ENCODE measurements at places on chromosomes 16 and 17. TPM values are rescaled to one million over a fixed set of nuclear protein-coding genes. Genes with fewer than 3 reads are reported as not detected.

TBC1D28 gene
- total RNA-seq = not detected

RPS15A gene
- 733 TPM for total RNA-seq

TMEM238L gene
- total RNA-seq = not detected

CACNG5 gene
- total RNA-seq = not detected

SCNN1G gene
- total RNA-seq = not detected

NEK8 gene
- total RNA-seq = 1.0 TPM

RAP1GAP2 gene
- total RNA-seq = 62.1 TPM

FZD2 gene
- 7.4 TPM for total RNA-seq

RAB37 gene
- 3.4 TPM for total RNA-seq

HLF gene
- 53.3 TPM for total RNA-seq

KCNJ18 gene
- total RNA-seq = not detected

PTX4 gene
- 0.18 TPM for total RNA-seq

CRYBA1 gene
- total RNA-seq = not detected

KCNH6 gene
- not detected for total RNA-seq

CEP20 gene
- total RNA-seq = 28.9 TPM

MRC2 gene
- 33.7 TPM for total RNA-seq

CDRT4 gene
- 2.6 TPM for total RNA-seq

RPRML gene
- not detected for total RNA-seq

MAPK8IP3 gene
- total RNA-seq = 83.6 TPM

HBA1 gene
- total RNA-seq = 38.3 TPM

ZNF764 gene
- total RNA-seq = 9.6 TPM

AOC2 gene
- total RNA-seq = 0.37 TPM

CRK gene
- 33.9 TPM for total RNA-seq

CCDC144A gene
- 5.5 TPM for total RNA-seq

PIK3R6 gene
- 0.36 TPM for total RNA-seq

HBZ gene
- total RNA-seq = not detected

WSCD1 gene
- total RNA-seq = 9.2 TPM

GUCY2D gene
- 0.31 TPM for total RNA-seq

UNKL gene
- 15.3 TPM for total RNA-seq

TK1 gene
- 0.92 TPM for total RNA-seq

MYH8 gene
- not detected for total RNA-seq

NOD2 gene
- total RNA-seq = 1.5 TPM

ENPP7 gene
- not detected for total RNA-seq

CCL4 gene
- total RNA-seq = 1.7 TPM

RAI1 gene
- 26.8 TPM for total RNA-seq

ADAM11 gene
- 43.3 TPM for total RNA-seq

RNU2-1 gene
- 6,603 TPM for total RNA-seq

PPP1R27 gene
- 0.85 TPM for total RNA-seq

NPIPA2 gene
- total RNA-seq = 1.1 TPM

KRT12 gene
- not detected for total RNA-seq

PPP1R1B gene
- total RNA-seq = 2.2 TPM

RSPRY1 gene
- total RNA-seq = 21.1 TPM

OSGIN1 gene
- total RNA-seq = 2.4 TPM

KRTAP1-1 gene
- total RNA-seq = not detected

All from right cardiac atrium (tissue), 5 donors.